Activated naive CD8-positive, alpha-beta T cell treated with anti-CD3 and anti-CD28 coated beads, Interleukin-2, amount 10 ng/mL, durations not matched to agents 7 days and 5 days (primary cell): ENCODE measurements at places on chromosomes 7 and 10.
A peak's percentile ranks its signal among the peaks of the same experiment; 100 is the strongest.

GRCh38 chr10:48604039-48604990 lies 558 bp downstream of the ARHGAP22 start:
- no peak for DNase-seq

GRCh38 chr7:131075406-131075805 lies 252.3 kb upstream of the MKLN1 start:
- no peak for DNase-seq

DNA sequence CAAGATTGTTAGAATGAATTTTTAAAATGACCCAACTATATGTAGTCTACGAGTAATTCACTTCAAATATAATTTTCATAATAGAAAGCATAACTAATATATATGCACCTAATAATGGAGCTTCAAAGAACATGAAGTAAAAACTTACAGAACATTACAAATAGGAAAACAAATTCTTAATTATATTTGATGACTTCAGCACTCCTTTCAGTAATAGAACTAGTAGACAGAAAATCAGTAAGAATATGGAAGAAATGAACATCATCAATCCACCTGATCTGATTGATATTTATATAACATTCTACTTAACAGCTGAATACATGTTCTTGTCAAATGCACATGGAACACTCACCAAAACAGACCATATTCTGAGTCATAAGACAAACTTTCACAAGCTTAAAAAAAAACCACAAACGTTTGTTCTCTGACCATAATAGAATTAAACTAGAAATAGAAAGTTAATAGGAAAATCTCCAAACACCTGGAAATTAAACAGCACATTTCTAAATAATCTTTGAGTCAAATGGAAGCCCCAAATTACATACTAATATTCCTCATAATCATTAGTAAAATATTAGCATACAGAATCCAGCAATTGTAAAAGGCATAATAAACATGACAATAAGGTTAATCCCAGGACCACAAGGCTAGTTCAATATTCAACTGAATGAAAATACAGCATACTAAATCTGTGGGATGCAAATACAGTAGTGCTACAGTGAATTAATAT lies 48.0 kb downstream of the BRAF start:
- DNase-seq, result no peak

- DNase-seq, result no peak
Measured at GRCh38 chr7:22582863-22583622, 83.1 kb upstream of the STEAP1B start.

- DNase-seq, result no peak
Measured at GRCh38 chr7:48458701-48459524, 287.7 kb downstream of the ABCA13 start.

DNA sequence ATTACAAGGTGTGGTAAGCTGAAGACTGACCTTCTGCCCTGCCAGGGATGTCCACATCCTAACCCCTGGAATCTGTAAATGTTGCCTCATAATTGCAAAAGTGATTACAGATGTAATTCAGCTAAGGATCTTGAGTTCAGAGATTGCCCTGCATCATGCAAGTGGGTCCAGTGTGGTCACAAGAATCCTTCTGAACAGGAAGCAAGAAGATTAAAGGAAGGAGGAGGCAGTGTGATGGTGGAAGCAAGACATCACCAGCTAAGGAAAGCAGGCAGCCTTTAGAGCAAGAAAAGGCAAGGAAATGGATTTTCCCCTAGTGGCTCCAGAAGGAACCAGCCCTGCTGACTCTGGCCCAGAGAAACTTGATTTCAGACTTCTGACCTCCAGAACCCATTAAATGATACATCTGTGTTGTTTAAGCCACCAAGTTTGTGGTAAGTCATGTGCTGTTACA lies 78.1 kb downstream of the USP6NL start:
- no peak for DNase-seq

DNA sequence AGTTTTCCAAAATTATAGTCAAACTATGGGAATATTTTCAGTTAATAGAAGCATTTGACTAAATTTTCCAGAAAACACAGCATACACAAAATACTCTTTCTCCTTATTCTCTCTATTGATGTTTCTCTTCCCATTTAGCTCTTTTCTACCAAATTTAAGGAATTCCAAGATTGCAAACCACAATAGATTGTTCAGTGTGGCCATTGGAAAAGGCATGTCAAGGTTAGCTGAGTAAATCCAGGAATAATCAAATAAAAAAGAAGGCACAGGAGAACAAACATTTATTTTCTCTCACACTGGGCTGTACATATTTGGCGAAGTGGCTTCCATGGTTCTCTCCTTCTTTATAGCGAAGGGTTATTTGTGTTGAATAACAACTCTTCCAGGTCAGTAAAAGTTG lies 117.3 kb downstream of the THSD7A start:
- no peak for DNase-seq

DNA sequence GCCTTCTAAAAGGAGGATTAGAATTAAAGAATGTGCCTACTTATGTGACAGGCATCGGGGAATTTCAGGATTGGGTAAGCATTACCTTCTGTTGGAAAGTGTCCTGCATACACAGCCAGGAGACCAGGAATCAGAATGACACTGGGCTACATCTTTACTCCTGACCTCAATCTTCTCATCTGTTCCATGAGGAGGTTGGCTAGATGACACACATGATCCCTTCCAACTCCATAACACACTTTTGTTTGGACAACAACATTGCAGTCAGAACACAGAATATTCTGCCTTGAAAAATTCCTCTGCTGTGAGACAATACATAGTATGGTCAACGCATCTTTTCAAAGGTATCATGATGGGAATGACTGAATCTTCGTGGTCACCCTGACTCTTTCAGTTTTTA lies 1281.2 kb upstream of the SORCS1 start:
- no peak for DNase-seq

GRCh38 chr10:131844529-131845084 lies 56.2 kb upstream of the PPP2R2D start:
- DNase-seq, result peak; percentile 3

DNA sequence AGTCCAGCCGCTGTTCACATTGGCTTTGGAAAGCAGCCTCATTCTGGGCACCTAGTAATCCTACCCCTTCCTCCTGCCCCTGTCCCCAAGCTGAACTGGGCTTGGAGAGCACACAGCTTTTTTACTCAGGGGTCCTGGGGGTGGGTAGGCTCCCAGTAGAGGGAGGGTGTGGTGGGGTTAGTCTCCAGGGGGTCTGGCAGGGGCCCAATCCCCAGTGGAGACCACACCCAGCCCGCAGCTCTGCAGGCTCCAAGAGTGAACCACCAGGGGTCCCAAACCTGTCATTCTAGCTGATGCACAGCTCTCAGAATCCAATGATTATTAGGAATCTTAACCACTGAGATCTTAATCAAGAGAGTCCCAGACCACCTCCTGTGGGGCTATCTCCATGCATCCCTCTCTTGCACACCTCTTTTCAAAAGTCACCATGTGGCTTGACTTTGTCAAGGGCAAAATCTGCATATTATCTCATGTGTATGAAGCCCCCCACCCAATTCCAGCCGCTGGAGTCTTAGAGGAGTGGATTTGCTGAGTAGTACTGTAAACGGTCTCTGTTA lies 2.7 kb downstream of the HOXA11 start:
- no peak for DNase-seq

DNA sequence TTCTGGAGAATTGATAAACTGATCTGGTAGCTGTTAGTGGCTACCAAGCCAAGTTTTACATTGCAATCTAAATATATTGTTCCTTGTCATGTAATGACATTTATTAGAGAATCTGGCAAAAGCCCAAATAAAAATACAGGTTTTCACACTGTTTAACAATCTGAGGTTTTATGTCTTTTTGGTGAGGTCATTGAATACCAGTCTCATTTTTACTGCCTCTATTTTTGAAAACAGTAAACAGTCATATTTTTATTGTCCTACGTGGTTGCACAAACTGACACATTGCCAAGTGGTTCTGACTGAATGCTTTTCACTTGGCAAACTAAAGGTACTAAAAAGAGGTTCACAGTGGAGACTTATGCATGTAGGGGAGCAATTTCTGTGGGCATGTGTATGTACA lies 157.5 kb downstream of the PRKG1 start:
- no peak for DNase-seq

GRCh38 chr10:21873198-21873597 lies 130.3 kb downstream of the DNAJC1 start:
- no peak for DNase-seq

GRCh38 chr7:69615685-69616084 lies 17.4 kb downstream of the AUTS2 start:
- no peak for DNase-seq

GRCh38 chr10:17278607-17279240 lies 50.7 kb downstream of the VIM start:
- no peak for DNase-seq

DNA sequence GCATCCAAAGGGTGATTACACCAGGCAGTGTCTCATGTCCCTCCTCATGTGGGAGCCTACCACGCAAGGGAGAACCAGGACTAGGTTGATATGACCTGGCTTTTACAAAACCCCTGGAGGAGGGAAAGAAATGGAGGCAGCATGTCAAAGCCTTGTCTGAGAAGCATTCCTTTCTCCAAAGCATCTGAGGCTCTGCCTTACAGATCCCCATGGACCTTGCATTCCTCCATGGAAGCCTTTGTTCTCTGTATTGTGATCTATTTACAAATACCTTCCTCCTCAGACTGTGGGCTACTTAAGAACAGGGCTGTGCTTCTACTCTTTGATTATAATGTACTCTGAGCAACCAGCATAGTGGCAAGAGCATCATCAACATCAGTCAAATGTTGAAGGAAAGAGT lies 197.0 kb downstream of the PLXNA4 start:
- DNase-seq, result no peak

- DNase-seq, result no peak
Measured at GRCh38 chr10:11823989-11824346, 812 bp downstream of the PROSER2 start.

DNA sequence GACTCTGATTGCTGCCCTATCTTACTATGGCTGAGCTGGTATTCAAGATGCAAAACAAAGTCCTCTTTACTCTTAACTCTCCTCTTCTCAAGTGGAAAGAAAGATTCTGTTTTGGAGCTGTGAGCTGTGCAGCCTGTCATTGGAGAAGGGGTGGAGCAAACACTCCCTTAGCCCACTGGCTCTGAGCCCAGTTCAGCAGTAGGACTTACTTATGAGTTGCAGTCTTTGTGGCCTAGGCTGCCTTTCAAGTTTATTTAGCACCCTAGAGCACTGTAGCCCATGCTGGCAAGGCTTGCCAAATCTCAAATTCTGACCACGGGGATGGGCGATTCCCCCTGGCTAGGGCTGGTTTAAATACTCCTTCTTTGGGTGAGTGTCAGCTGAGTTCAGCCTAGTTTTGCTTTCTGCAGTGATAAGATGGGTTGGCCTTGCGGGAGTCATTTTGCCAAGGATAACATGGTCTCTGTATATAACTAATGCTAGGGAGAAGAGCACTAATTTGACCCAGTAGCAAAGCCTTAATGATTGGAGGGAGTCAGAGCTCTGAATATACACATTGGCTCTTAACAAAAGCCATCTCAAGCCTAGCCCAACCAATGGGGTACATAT lies 110.2 kb downstream of the MYO3A start:
- no peak for DNase-seq

GRCh38 chr7:134966691-134967090 lies 19.6 kb upstream of the AGBL3 start:
- DNase-seq, result no peak

DNA sequence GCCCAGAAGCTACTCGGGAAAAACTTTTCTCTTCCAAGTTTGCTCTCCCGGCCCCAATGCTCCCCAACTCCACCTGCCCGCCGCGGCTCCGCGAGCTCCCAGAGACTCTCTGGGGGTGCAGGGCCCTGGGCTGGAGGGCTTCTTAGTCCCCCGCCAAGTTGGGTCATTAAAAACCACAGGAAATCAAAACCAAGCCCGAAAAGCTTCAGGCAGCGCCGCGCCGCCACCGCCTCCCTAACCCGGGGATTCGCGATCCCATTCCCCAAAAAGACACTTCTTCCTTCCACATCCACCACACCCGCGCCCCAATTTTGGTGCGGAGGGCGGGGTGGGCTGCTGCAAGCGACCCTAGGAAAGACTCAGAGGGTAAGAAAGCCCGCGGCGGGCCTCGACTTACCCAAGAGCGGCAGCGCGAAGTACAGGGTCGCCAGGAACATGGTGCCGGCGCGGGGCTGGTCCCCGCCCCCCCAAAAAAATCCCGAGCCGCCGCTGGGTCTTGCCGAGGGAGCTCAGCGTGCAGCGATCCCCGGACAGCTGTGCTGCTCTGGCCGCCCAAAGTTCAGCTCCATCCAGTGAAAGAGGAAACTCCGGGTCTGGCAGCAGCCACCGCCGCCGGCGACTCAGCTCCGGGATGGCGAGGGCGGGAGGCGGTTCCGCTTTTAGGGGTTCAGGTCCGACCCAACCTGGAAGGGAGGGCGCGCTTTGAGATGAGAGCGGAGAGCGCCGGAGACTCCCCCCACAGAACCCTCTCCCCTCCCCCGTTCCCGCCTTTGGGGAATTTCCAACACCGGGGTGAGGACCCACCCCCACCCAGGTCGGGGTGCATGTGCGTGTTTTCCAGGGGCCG lies 1.2 kb downstream of the GFRA1 start:
- peak; percentile 28 for DNase-seq

- no peak for DNase-seq
Measured at GRCh38 chr10:69862882-69863530, 61.3 kb downstream of the COL13A1 start.

DNA sequence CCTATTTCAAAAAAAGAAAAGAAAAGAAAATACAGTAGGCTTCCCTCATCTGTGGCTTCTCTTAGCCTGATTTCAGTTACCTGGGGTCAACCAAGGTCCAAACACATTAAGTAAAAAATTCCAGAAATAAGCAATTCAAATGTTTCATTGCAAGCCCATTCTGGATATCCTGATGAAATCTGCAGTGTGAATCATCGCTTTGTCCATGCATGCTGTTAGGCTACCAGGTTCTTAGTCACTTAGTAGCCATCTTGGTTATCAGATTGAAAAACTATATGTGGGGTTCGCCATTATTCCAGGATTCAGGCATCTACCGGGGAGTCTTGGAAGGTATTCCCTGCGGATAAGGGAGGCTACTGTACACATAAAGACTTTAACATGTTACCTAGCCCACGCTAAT lies 991 bp upstream of the FAM204A start:
- DNase-seq, result no peak

DNA sequence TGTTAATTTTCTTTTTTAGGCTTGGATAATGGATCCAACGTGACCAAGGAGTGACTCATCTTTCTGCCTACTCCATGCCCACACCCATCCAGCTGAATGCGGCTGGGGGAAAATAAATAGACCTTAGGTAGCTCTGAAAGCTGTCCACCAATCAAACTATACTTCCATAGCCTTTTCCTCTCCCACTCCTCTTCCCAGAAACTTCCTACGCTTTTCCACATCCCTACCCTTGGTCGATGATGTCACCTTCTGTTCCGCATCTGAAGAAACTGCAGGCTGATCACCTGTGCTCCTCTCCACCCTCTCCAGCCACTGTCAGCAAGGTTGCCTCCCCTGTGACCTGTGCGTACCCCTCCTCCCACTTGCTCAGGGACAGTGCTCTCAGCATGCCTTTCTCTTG lies 359.8 kb upstream of the KLF6 start:
- DNase-seq, result no peak
